ENCODE measurements at places on chromosomes 2 and 18. TPM values are rescaled to one million over a fixed set of nuclear protein-coding genes. Genes with fewer than 3 reads are reported as not detected.

The SPHKAP gene
- polyA plus RNA-seq = not detected

The ATP8B1 gene
- 125 TPM for polyA plus RNA-seq

The GDF7 gene
- 0.02 TPM for polyA plus RNA-seq

DNA sequence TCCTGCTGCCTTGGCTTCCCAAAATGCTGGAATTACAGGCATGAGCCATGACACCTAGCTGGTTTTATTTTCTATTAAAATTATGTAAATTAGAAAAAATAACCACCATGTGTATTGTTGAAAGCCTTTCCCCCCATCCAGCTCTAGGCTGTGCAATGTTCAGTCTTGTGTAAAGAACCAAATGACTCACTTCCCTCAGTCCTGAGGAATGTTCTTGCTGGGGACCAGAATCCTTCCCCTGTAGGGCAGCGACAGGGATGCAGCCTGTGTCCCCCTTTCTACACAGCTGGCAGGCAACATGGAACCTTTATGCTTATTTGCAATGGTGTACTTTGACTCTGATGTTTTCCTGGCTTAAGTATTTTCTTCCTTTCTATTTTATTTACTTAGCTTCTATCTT lies 29.4 kb downstream of the AOX1 start:
- peak; percentile 81 for DNase-seq

GRCh38 chr2:202771336-202771735 lies 100.2 kb downstream of the ICA1L start:
- peak; percentile 37 for DNase-seq

DNA sequence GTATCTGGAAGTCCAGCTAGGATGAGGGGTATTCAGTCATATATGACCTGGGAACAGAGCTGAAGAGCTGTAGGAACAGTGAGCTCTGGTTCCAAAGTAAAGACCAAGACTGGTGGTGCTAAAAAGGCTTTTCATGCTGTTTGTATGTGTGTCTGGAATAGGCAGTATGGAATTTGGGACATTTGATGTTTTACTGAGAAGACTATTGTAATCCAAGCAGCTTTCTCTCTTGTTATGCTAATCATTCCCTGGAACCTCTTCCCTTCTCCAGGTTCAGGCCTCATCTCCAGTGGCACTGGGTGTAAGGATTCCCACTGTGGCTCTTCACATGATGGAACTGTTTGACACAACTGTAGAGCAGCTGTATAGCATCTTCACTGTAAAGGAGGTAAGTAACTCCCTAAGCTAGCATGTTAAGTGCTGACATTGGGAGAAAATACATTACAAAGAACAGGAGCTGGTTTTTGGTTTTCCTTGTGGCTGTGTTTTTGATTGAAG lies 23.3 kb downstream of the C2orf74 start:
- no peak for DNase-seq

GRCh38 chr2:176105730-176106580 lies 1.1 kb upstream of the HOXD11 start:
- no peak for DNase-seq

GRCh38 chr2:108980076-108980475 lies 8.9 kb downstream of the EDAR start:
- no peak for DNase-seq

DNA sequence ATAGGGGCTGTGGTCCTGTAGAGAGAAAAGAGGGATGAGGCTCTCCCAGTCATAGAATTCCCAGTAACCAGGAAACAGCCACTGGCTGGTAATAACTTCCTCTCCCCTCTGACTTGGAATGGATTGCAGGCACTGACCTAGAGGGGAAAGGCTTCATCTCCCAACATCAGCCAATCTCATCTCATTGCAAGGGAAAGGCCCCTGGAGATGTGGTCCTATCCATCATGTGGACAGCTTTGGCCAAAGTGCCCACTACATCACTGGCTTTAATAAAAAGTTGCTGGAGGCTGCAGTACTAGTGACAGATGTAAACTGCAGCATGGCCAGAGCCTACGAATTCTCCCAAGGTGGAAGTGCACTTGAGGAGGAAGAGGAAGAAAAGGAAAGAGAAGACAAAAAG lies 820.5 kb upstream of the CELF4 start:
- DNase-seq = no peak
